ENCODE measurements at places on chromosomes 6 and 20.

- DNase-seq: no peak
These were observed 121.7 kb downstream of the UTRN start for GRCh38 chr6:144406796-144407195.

GRCh38 chr6:20409427-20409971, 7.8 kb downstream of the E2F3 start:
- DNase-seq: no peak

DNA sequence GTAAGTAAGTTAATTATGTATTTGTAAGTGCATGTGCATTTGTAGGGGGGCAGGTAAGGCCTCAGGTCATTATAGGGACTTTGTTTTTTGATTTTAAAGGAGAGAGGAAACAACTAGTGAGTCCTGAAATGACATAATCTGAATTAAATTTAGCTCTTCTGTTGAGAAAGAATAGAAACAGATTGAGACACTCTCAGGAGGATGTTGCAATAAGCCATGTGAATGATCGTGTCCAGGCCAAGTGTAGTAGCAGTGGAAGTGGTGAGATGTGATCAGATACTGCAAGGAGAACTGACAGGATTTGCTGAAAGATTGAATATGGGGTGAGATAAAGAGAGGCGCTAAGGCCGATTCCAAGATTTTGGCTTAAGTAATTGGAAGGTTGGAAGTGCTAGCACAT, 2.6 kb upstream of the CENPW start:
- no peak for DNase-seq

DNA sequence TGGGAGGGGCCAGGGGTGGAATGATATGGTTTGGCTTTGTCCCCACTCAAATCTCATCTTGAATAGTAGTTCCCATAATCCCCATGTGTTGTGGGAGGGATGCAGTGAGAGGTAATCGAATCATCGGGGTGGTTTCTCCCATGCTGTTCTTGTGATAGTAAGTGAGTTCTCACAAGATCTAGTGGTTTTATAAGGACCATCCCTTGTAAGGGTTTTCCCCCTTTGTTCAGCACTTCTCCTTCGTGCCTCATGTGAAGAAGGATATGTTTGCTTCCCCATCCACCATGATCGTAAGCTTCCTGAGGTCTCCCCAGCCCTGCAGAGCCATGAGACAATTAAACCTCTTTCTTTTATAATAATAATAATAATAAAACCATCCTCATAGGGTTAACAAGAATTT, 88.8 kb upstream of the PRND start:
- DNase-seq: no peak

DNA sequence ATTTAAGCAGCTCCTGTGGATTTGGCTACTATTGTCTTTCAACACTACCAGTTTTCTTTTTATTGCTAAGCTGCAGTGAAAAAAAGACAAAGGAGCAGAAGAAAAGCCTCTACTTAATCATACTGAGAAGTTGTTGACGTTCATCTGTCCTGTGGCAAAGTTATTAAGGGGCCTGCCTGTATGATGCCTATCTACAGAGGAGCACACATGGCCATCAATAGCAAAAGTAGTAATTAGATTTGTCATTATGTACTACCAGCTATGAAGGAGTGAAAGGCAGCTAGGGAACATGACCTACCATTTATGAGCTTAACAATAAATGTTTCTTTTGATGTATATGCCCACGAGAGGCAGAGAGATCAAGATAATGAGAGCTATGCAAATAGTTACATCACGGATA, 620.9 kb downstream of the PHF3 start:
- DNase-seq: no peak

DNA sequence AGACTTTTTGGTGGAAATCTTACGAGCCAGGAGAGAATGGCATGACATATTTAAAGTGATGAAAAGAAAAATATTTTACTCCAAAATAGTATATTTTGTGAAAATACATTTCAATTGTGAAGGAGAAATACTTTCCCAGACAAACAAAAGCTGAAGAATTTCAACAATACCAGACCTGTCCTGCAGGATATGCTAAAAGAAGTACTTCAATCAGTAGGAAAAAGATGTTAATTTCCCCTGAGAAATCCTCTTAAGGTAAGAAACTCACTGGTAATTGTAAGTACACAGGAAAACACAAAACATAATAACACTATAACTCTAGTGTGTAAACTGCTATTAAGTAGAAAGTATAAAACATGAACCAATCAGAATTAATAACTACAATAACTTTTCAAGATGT, 341.8 kb upstream of the GJE1 start:
- no peak for DNase-seq

- no peak for DNase-seq
These were observed 396.8 kb upstream of the HS3ST5 start for GRCh38 chr6:114739656-114740055.

DNA sequence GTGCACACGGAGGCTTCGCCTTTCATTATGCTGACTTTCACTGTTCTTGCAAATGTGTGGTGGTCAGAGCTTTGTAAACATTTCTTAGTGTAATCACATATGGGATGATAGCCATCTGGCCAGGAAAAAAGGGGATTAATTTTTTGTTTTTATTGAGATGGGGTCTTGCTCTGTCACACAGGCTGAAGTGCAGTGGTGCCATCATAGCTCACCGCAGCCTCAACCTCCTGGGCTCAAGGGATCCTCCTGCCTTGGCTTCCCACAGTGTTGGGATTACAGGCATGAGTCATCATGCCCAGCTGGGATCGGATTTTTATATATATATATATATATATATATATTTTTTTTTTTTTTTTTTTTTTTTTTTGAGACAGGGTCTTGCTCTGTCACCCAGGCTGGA, 11.0 kb upstream of the TIAM2 start:
- DNase-seq: no peak

- no peak for DNase-seq
These were observed 17.7 kb downstream of the HCK start for GRCh38 chr20:32069711-32070110.

- no peak for DNase-seq
These were observed 9.5 kb upstream of the PABPC1L start for GRCh38 chr20:44900231-44900854.

GRCh38 chr6:169098116-169098515, 155.5 kb downstream of the THBS2 start:
- no peak for DNase-seq

- DNase-seq: no peak
These were observed 72.9 kb upstream of the EEF1E1 start for GRCh38 chr6:8175046-8175777.

All from CD4-positive, CD25-positive, alpha-beta regulatory T cell (primary cell).